ENCODE measurements at places on chromosomes 6 and 20.

- DNase-seq = no peak
Observed at GRCh38 chr6:16392010-16392409, 153.6 kb downstream of the GMPR start.

DNA sequence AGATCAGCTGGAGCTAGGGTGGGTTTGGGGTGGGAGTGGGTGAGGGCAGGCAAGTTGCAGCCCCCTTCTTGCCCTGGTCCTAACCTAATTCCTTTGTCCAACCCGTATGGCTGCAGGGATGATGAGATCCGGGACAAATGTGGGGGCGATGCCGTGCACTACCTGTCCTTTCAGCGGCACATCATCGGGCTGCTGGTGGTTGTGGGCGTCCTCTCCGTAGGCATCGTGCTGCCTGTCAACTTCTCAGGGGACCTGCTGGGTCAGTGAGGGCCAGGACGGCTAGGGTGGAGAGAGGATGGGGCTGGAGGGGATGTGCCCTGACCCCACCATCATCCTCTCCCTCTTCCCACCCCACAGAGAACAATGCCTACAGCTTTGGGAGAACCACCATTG, 12.0 kb downstream of the TMEM63B start:
- DNase-seq = no peak

DNA sequence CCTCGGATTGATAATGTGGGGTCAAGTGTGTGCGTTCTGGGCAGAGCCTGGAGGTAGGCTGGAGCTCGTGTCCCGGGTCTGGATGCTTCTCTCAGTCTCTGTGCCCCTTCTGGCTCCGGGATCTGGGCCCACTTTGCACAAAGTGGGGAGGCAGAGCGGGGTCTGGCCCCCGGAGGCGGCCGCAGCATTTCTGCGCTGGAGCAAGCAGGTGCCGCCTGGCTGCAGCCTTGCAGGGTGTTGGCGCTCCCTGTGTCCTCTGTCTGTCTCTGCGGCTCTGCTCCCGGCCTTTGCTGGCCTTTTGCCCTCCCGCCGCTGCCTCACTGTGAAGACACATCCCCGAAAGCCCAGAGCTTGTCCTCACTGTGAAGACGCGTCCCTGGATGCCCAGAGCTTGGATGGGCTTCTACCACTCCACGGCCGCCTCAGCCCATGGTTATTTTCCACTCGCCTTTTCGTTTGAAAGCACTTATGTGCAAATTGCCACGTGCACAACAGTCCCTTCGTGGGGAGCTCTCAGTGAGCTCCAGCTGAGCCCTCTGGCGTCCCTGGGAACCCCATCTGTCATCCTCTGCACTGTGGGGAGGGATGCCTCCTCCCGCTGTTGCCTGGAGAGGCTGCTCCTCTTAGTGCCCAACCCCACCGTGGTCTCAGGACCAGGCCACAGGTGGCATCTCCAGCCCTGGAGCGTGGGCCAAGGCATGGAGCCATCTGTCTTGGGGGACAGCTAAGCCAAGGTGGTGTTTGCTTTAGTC, 17.4 kb downstream of the SLCO4A1 start:
- DNase-seq = no peak

DNA sequence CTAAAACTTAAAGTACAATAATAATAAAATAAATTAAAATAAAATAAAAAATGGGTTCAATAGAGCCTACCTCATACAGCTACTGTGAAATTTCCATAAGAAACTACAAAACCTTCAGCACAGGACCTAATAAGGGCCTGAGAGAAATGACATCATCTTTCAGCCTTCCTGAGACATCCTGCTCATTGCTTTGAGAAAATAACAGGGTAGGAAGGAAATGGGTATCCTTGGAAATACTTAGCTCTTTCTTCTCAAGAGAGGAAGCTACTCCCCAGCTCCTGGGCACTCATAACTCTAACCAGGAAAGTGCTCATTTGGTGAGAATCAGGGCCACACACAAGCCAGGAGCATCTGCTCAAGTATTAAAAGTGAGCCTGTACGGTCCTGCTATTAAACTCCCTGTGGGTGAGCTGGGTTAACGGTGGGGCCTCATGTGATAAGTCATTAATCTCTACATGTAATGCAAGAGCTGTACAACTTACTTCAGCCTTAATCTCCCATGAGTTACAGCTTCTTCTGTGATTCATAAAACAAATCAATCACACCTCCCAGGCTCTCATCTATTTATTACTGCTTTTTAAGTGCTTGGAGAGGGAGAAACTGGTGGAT, 141.4 kb downstream of the MAFB start:
- no peak for DNase-seq

- DNase-seq = no peak
Observed at GRCh38 chr20:46987001-46987400, 92.4 kb downstream of the EYA2 start.

DNA sequence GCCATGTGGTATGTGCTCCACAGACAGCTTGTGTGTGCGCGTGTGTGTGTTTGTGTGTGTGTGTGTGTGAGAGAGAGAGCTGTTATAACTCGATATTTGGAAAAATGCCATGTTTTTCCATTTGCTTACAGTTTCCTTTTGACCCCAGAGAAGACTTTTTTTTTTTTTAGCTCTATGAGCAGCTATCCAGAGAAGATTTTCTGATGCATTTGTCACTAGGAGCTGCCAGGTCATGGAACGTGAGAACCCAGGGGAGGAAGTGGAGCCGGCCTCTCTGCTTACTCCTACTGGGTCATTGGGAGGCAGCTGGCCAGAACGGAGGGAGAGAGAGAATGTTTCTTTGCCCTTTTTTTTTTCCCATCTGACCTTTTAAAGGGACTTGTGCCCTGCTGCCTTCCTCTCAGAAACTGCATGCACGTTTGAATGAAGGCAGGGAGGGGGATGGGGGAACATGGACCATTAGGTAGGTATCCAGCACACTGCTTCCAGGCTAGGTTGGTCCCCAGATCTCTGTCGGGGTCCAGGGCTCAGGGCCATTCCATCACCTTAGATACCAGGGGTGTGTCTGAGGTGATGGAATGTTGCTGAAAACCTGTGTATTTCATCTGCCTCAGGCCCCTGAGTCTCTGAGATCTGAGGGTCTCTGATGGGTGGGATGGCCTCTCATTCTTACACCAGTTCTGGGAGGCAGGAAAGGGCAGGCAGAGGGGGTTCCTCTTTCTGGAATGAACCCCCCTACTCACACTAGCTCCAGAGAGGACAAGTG, 11.2 kb upstream of the MRPS18A start:
- no peak for DNase-seq

DNA sequence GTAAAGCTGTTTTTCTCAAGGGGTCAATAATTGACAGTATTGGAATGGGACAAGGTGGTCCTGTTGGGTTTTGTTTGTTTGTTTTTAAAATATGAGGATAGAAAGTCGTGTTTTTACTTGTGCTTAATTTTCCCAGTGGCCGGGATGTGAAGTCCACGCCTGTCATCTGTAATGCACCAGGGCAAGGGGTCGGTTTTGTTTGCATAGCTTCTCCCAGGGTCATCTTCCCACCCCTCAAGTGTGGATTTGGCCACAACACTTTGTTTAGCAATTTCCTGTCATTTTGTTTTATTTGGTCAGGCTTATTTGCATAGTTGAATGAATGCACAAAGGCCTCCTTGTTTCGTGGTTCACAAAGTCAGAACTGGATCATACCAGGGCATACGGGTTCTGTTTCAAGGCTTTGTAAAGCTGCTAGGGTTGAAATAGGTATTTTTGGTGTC, 29.8 kb downstream of the SYNJ2 start:
- no peak for DNase-seq

DNA sequence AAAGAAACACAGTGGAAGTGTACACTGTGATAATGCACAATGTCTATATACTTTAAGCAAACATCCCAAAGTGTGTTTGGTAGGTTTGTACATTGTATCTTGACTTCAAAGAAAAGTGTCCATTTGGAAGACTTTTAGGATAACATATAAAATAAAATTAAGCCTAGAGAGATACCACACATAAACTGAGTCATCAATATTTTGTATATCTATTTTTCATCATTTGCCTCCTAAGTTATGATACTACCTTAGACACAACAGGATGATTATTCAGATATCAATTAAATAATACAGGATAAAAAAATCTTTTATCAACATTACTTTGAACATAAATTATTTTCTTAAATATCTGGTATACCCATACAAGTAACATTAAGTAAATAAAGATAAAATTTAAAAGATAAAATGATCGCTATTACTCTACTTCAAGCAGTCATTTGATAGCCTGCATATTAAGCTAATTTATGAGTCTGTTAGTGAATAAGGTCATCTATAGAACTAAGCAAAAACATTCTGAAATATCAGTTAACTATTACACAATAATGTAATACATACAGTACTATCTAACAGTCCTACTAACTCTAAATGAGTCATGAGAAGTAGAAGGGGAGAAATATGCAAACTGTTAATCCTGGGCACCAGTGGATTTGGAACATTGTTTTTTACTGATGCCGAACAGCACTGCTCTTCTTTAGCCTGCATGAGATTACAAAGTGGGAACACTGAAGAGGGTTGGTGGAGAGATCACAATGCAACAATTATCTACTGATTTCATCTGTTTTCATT, 158.4 kb upstream of the SIM1 start:
- no peak for DNase-seq

GRCh38 chr6:138657065-138657425, 116.5 kb upstream of the CCDC28A start:
- DNase-seq = no peak

DNA sequence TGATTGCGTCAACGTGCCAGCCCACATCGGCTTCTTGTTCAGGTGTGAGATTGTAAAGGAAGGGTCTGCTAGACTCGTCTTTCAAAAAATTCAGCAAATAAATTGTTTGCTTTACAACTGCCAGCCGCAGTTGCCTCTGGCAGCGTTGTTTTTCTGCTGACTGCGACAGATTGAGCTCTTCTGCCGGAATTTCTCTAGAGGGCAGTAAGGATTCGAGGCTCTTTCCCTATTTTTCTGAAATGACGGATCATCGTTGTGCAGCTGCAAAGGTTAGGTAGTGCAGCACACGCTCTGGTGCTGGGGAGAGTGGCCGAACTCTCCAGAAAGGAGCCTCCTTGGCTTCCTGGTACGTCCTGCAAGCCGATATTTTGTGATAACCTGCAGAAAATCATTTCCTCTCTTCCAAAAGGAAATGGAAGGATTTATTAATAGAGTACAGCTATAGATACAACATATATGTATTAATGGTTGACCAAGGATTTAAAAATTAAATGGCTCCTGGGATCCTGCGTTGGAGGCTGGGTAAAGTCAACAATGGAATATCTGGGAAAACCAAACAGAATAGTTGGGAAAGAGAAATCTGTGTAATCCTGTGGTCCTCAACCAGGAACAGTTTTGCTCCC, 121.9 kb upstream of the ZFP64 start:
- DNase-seq = no peak

GRCh38 chr6:105459049-105459448, 56.2 kb upstream of the PREP start:
- DNase-seq = peak; percentile 51

- DNase-seq = no peak
Observed at GRCh38 chr6:4280707-4281106, 145.3 kb upstream of the ECI2 start.

DNA sequence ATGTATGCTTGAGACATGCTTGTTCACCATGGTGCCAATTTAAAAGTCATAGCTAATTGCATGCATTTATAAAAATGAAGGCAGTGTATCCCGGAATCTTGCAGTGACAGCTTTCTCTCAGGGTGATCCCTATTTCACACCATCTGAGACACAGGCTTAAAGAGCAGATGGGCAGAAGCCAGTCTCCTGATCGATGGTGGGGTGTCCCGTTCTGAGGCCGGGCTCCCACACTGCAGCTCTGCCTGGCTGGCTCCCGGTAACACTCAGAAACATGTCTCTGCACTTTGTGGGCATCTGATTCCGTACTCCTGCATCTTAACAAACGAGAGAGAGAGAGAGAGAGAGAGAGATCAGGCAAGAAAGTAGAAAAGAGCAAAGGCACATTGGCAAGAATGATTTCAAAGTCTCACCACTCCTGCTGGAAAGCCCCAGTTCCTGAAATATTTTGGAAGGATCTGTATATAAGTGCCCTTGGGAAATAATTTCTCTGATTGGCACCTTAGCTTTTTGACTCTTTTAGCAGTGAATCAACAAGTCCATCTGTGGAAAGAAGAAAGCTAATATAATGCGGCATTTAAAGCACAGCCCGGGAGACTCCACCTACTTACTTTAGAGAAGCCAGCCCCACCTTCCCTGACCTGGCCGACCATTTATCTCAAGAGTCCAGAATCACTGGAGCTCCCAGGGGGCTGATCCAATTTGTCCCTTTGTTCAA, 36.8 kb upstream of the EXOC2 start:
- DNase-seq = no peak

GRCh38 chr6:137297887-137298286, 78.7 kb upstream of the IFNGR1 start:
- no peak for DNase-seq

All from CD8-positive, alpha-beta memory T cell (primary cell).